Activated CD4-positive, alpha-beta T cell treated with anti-CD3 and anti-CD28 coated beads, Interleukin-2, amount 10 ng/mL, durations not matched to agents 7 days and 5 days (primary cell): ENCODE measurements at places on chromosomes 7 and 10.
A peak's percentile ranks its signal among the peaks of the same experiment; 100 is the strongest.

DNA sequence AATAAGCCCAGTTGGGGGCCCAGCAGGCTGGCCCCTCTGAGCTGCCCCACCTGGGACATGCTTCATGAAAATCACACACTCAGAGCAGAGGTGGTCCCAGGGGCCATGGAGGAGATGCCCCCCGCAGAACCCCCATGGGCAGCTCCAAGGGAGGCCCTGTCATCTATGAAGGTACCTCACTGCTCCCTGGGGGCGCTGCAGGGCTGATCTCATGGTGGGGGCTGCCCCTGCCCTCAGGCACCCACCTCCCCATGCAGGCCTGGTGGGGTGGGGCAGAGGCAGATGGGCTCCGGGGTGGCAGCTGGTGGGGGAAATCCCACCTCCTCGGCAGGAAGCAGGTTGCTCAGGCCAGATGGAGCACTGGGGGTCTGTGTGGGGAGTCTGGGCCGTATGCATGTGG is 60.5 kb downstream of the YKT6 start:
- DNase-seq: no peak

DNA sequence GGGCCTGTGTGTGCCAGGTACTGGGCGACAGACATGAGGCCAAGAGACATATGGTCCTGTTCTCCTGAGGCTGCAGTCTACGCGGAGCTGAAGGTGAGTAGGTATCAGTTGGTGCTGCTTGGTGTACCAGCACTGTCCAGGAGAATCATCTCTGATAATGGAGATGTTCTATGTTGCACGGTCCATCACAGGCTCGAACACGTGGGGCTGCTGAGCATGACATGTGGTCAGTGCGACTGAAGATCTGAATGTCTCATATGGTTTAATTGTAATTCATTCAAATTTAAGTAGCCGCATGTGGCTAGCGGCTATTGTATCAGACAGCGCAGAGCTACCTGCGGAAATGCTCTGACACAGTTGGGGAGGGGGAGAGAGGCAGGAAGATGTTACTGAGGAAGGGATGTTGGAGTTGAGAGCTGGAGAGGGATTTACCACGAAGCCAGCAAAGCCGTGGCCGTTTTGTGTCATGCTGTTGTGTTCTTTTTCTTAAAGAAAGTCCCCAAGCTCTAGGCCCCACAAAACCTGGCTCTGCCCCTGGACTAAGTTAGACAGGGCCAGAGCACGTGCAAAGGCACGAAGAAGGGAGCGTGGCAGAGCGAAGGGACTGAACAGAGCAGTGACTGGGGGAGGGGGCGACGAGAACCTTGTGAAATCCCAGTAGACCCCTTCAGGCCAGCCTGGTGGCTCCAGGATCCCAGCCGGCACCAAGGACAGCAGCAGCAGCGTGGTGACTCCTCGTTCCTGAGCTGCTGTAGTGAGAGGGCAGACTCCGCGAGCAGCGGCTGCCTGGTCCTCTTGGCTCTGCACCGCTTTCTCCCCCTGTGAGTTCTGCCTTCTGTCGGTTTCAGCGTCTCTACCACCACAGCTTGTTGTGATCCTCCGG is 20.0 kb downstream of the SMKR1 start:
- DNase-seq: no peak

DNA sequence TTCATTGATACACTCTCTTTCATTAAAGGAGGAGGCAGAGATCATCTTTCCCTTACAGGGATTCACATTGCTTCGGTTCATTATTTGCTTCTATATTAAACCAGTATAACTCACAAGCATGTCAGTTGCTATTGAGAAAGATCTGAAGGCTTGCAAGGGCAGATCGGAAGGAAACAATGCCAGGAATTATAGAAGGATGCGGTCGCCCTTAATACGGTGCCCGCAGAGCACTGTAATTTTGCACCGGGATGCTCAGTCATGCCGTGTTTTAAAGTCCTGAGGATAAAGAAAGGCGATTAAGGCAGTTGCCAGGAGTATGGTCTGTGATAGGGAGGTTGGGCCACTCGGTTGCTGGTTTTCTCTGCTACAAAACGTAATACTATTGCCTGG is 350.0 kb upstream of the GALNT17 start:
- no peak for DNase-seq

DNA sequence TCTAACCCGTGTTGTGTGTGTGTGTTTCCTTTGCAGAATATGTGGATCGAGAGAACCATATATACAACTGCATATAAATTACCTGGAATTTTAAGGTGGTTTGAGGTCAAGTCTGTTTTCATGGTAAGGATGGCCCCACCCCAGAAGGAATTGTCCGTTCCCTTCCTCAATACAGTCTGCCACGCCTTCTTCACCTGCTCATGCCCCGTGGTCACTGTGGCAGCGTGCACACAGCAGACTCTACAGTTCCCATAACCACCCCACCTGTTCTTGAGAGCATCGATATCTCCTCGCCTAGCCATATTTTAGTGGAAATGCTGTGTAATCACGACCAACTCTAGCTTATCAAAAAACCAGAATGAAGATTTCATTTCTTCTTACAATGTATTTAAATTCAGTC is 134.0 kb upstream of the NPS start:
- DNase-seq: no peak

GRCh38 chr7:110534241-110534931 is 556.5 kb upstream of the LRRN3 start:
- DNase-seq: no peak

DNA sequence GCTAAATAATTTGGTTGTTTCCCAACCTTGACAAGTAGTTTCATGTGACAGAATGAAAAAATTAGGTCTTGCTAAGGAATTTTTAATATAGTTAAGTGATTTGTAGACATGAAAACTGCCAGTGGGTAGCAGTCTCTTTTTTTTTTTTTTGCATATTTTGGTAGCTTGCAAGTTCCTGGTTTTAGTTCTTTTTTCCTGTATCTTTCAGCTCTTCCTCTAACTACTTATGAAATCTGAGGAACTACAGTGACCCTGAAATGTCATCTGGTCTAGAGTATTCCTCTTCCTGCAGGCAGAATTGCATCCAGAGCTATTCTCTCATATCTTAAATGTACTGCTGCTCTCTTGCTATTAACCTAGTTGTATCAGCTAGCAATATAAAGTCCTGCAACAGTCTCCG is 160.4 kb downstream of the HDAC9 start:
- DNase-seq: no peak

- DNase-seq: no peak
These were observed 63.3 kb upstream of the PDGFA start for GRCh38 chr7:582931-583330.

DNA sequence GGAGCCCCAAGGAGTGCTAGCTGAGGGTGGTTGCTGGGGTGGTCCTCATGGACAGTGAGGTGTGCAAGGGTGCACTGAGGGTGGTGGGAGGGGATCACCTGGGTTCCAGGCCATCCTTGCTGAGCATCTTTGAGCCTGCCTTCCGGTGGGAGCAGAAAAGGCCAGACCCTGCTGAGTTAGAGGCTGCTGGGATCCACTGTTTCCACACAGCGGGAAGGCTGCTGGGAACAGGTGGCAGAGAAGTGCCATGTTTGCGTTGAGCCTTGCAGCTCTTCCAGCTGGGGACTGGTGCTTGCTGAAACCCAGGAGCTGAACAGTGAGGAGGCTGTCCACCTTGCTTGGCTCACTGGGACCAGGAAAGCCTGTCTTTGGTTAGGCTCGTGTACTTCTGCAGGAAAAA is 34.9 kb downstream of the PRF1 start:
- no peak for DNase-seq

DNA sequence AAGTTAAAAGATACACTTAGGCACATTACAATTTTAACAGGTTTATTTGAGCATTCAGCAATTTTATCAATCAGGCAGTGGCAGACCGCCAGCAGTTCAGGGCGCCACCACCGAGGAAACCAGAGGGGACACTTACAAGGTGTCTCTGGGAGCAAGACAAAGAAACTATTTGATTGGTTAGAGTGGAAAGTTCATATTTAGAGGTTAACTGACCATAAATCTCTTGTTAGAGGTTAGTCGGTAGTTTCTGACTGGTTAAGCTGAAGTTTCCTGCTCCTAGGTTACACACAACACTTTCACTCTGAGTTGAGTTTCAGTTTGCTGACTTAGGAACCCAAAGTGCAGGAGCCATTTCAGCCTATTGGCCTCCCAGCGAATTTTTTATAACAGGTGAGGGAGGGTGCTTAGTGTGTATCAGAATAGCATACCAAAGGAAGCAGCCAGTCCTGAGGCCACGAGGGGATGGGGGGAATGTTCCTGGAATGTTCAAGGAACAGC is 10.8 kb upstream of the PVRIG start:
- peak; percentile 62 for DNase-seq

- DNase-seq: no peak
These were observed 1.4 kb downstream of the BCCIP start for GRCh38 chr10:125824736-125825135.

DNA sequence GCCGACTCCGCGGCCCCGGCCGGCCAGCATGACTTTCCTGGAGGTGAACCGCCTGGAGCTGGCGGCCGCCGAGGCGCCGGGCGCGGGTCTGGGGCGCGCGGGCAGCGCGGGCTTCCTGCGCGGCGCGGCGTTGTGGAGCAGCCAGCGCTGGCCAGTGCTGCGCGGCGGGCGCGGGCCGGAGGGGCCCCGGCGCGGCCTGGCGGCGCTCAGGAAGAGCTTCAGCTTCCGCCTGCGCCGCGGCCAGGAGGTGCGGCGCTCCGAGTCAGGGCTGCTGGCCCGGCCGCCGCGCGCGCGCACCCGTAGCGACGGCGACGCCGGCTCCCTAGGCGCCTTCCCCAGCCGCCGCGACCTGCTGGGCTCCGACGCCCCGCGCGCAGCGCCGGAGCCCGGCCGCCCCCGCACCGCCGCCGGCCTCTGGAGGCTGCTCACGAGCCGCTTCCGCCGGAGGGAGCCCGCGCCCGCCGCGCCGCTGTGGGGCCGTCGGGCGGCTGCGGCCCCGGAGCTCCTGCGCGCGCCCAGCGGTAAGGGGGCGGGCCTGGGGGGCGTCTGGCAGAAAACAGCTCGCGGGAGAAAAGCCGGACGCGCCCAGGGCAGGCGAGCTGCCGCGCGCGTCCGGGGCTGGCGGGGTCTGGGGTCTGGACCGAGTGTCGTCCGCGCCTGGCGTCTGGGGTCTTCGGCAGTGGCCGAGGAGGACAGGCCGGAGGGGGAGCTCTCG is 29.0 kb downstream of the AGAP3 start:
- DNase-seq: no peak

GRCh38 chr7:98185101-98185500 is 26.1 kb upstream of the BHLHA15 start:
- no peak for DNase-seq

- DNase-seq: no peak
These were observed 136.3 kb downstream of the MAPK8 start for GRCh38 chr10:48442809-48443177.

GRCh38 chr10:30353851-30354250 is 4.8 kb upstream of the MTPAP start:
- DNase-seq: no peak

- no peak for DNase-seq
These were observed 1.7 kb downstream of the ZFYVE27 start for GRCh38 chr10:97738616-97739015.
